NK-92 treated with Interleukin-12 subunit alpha and Interleukin-12 subunit beta, amount 100 ng/mL, for 24 hours (cell line): ENCODE measurements at places on chromosomes 6 and 20.

DNA sequence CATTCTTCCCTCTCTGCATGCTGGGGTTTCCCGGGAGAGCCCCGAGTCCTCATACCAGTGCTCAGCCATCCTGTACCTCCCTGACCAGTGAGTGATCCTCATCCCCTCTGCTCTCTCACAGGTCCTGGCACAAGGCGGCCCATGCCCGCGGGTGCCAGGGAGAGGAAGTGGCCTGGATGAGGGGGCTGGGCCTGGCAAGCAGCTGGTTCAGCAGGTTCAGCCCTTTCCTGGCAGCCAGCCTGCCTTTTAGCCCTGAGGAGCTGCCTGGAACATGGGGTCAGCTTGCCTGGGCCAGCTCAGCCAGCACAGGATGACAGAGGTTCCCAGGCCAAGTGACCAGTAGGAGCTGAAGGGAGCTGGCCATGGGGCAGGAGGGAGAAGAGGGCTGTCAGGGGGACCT is 10.9 kb downstream of the MOCS1 start:
- DNase-seq = no peak

DNA sequence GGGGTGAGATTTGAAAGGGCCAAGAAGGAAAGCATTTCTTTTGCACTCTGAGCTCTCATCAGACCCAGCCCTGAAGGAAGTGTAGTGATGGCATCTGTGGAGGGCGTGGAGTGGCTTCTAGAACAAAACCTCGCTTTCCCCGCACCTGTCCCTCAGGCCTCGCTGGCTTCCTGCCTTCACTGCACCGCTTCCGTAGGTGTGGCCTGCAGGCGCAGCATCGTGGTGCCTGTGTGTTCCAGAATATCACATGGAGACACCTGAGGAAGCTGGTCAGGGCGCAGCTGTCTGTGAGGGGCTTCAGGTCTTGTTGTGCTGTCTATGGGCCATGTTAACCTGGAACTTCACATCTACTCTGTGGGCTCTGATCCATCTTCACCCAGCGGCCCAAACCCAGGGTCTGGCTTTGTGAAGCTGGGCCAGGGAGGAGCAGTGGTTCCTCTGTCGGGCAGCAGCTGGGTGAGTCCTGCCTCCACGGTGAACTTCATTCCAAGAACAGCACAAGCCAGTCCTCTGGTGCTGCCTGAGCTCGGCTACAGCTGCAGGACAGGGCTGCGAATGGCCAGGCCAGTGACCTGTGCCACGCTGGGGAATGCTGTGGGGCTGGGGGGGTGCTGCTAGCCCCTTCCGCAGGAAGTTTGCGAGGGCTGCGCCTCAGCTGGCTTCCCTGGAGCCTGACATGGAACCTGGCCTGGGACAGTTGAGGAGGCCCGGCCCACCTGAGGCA is 40.9 kb downstream of the DSTN start:
- DNase-seq = no peak

GRCh38 chr20:34595377-34596184 is 37.1 kb downstream of the MAP1LC3A start:
- no peak for DNase-seq

GRCh38 chr6:120871416-120872261 is 462.6 kb downstream of the TBC1D32 start:
- no peak for DNase-seq
